H4 (cell line): ENCODE measurements at places on chromosomes 16 and 17. TPM values are rescaled to one million over a fixed set of nuclear protein-coding genes. Genes with fewer than 3 reads are reported as not detected.

DNA sequence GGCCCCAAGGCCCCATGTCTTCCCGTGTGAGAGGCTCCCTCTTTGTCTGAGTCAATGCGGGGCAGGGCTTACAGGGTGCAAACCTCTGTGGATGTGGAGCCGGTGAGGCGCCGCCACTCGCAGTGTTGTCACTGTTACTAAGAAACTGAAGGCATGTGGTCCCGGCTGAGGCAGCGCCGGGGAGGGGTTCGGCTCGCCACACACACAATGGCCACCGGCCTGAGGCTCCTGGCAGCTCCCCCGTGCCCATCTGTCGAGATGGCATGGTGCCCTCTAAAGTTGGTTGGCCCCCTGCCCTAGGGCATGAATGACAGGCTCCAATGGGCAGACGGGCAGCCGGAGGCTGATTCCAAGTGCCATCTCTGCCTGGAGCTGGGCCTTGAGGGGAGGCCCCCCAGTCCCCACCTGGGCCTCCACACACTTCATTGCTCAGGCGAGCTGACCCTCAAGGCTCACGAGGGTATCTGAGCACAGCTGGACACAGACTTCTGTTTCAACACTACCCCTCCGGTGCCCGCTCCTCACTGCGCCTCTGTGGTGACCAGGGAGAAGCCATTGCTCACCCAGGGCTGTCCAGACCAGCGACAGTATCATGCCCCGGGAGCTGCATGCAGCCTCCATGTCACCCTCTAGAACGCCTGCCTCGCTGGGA lies 137.2 kb downstream of the C16orf78 start:
- DNase-seq = no peak

ANKRD40CL gene
- total RNA-seq = not detected in 2 replicates

DNA sequence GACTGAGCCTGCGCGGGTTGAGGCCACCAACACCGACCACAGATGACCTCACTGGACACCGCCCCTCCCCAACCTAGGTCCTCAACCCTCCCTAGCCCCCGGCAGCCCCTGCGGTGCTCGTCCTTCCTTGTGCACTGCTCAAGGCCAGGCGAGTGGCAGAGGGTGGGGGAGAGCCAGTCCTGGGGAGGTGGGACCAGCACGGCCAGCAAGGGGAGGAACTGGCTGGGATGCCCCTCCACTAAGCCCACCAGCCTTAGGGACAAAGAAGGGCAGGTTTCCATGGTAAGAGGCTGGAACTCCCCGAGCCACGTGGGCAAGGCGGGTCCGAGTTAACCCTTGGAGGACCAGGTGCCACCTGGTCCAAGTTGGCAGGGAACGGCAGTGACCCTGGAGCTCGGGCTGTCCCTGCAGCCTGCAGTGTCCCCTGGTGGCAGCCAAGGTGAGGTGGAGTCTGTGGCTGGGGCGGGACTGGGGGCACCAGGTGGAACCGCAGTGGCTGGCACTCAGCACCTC lies 9.2 kb downstream of the FSCN2 start:
- DNase-seq = no peak

HASPIN gene
- 8.5 and 9.4 TPM in 2 replicates for total RNA-seq

DNA sequence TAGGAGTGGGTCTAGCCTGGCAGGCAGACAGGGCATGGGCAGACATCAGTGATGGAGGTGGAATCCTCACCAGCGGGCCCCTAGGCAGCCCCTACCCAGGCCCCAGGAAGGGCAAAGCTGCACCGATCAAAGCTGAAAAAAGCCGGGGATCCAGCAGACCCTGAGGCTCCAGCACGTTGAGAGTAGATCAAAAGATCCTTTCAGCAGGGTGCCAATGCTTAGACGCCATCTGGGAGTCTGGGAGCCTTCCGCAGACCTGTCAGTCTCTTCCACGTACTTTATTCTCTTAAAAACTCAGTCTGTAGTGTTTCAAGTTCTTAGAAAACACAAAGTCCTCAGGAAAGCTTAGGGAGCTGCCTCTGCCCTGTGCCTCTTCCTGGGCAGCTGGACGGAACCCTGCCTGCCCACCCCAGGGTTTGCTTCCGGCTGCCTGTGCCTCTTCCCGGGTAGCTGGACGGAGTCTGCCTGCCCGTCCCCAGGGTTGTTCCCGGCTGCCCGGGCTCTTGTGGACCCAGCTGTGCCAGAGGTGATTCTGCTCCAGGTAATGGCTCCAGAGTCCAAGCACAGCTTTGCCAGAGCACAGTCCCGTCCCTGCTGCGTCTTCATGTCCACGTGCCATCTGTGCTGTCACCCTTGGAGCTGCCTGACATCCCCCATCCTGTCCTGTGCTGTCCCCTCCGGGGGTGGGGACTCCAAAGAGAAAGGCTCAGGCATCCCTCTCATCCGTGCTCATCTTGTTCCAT lies 50.8 kb upstream of the PVALEF start:
- no peak for DNase-seq

ZSCAN10 gene
- not detected in 2 replicates for total RNA-seq

- no peak for DNase-seq
Measured at GRCh38 chr17:76753061-76753961, 15.4 kb downstream of the MFSD11 start.
